ENCODE measurements at places on chromosomes 4 and X. TPM values are rescaled to one million over a fixed set of nuclear protein-coding genes. Genes with fewer than 3 reads are reported as not detected.

- H3K36me3 ChIP-seq = no peaks in the 10 kb centered on the region
- no peak overlapping the region for H3K27ac ChIP-seq
- no peaks in the 10 kb centered on the region for H3K27me3 ChIP-seq
- no peak for DNase-seq
- H3K4me1 ChIP-seq = no peaks in the 10 kb centered on the region
Observed at GRCh38 chr4:141571793-141572192, 64.6 kb upstream of the IL15 start.

The NSG1 gene
- 23.7 TPM for total RNA-seq

GRCh38 chr4:14744346-14744745 is 257.9 kb upstream of the CPEB2 start:
- H3K27ac ChIP-seq = no peak overlapping the region
- H3K4me1 ChIP-seq = no peaks in the 10 kb centered on the region
- no peak for DNase-seq
- no peaks in the 10 kb centered on the region for H3K36me3 ChIP-seq
- H3K4me3 ChIP-seq = no peak overlapping the region
- no peaks in the 10 kb centered on the region for H3K27me3 ChIP-seq

The FAM114A1 gene
- 11.3 TPM for total RNA-seq

DNA sequence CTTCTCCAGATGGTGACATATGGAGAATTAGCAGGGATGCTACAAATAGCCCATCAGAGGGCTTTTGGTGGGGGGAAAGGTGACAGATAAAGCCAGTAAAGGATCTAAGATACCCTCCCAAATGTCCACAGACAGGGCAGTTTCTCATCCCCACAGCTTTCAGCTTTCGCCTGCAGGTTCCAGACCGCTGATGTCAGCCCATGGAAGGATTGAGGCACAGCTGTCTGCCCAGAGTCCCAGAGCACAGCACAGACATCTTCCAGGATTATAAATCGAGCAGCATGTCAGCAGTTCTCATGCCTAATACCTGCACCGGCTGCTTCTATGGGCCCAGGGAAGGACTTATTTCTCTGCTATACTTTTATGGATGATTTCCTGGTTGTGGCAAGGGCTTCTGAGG is 96.7 kb upstream of the MXRA5 start:
- no peak overlapping the region for H3K27ac ChIP-seq
- no peak for DNase-seq
- H3K27me3 ChIP-seq = no peaks in the 10 kb centered on the region
- H3K36me3 ChIP-seq = peaks cover 3% of the 10 kb centered on the region
- no peaks in the 10 kb centered on the region for H3K4me1 ChIP-seq

DNA sequence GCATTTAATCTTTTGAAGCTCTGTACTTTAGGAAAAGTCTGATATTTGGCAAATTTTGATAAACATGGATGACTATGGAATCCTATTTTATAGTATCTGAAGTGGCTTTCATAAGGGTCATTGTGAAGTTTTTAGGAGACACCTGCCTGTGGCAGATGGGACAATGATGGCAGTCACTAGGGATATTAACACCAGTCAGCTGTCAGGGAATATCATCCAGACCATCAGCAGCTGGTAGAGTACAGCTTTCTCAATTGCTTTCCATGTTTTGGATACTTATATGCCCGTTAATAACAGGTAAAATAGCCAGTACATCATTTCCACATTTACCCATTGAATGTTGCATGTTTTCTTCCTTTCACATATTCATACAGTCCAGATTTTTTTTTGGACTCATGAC is 39.1 kb downstream of the NPNT start:
- H3K27me3 ChIP-seq = no peaks in the 10 kb centered on the region
- no peaks in the 10 kb centered on the region for H3K36me3 ChIP-seq
- DNase-seq = no peak
- no peaks in the 10 kb centered on the region for H3K4me1 ChIP-seq

GRCh38 chr4:76930685-76931084 is 18.9 kb upstream of the SEPTIN11 start:
- no peaks in the 10 kb centered on the region for H3K4me1 ChIP-seq
- no peaks in the 10 kb centered on the region for H3K27me3 ChIP-seq
- H3K36me3 ChIP-seq = no peaks in the 10 kb centered on the region
- H3K27ac ChIP-seq = no peak overlapping the region
- H3K4me3 ChIP-seq = no peak overlapping the region

The CCDC158 gene
- not detected for total RNA-seq

DNA sequence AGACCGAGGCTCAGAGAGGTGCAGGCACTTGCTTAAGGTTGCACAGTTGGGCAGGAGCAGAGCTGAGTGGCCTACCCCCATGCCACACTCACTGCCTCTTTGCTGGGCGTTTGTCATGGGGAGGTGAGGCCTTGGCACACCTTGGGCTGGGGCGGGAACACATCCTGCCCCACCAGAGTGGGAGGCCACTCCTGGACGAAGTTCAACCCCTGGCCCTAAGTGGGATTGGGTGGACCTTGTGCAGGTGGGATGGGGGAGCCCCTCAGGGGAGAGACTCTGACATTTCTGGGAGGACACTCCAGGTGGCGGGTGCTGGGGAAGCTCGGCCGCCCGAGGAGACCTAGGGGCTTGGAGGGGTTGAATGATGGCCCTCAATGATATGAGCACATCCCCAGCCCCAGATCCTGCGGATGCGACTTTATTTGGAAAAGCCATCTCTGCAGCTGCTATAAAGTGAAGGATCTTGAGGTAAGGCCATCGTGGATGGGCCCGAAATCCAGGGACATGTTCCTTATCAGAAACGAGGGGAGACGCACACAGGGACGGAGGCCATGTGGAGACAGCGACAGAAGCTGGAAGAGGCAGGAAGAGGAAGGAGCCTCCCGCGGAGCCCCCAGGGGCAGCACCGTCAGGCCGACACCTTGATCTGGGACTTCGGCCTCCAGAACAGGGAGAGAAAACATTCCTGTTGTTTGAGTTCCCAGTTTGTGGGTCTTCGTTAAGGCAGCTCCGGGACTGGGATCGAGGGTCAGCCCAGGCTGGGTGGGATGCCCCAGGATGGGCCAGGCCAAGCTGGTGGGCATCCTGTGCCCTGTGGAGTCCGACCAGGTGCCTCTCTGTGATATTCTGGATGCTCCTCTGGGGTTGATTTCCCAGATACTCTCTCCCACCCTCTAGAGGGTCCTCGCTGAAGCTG is 111.6 kb upstream of the LRPAP1 start:
- no peak for DNase-seq
- no peak overlapping the region for H3K4me3 ChIP-seq
- no peaks in the 10 kb centered on the region for H3K36me3 ChIP-seq
- H3K4me1 ChIP-seq = peaks cover 12% of the 10 kb centered on the region
- H3K27ac ChIP-seq = no peak overlapping the region

GRCh38 chr4:55018978-55019377 is 106.4 kb downstream of the KDR start:
- H3K4me1 ChIP-seq = no peaks in the 10 kb centered on the region
- no peak for DNase-seq
- no peak overlapping the region for H3K4me3 ChIP-seq
- H3K27ac ChIP-seq = no peak overlapping the region

The SOD3 gene
- 0.32 TPM for total RNA-seq

- H3K27me3 ChIP-seq = no peaks in the 10 kb centered on the region
- no peak overlapping the region for H3K27ac ChIP-seq
- H3K36me3 ChIP-seq = no peaks in the 10 kb centered on the region
- DNase-seq = no peak
Observed at GRCh38 chr4:175873707-175874106, 61.6 kb upstream of the GPM6A start.

The MAGEC3 gene
- total RNA-seq = not detected

DNA sequence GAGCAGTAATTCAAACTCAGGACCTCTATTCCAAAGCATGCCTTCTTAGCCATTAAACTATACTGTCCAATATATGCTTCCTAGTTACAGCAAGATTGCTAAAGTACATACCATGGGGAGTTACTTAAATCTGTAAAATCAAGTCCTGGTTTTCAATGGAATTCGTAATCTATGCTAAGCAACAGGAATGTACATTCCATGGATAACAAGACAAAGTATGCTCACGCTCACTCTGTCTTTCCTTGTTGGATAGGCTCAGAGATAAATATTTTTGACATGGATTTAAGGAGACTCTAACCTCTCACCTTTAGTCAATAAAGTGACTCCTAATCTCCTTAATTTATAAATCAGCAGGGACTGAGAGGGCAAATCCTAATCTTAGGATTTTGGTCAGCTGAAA is 47.3 kb upstream of the STK26 start:
- H3K27me3 ChIP-seq = peaks cover 3% of the 10 kb centered on the region
- DNase-seq = no peak
- no peaks in the 10 kb centered on the region for H3K36me3 ChIP-seq

DNA sequence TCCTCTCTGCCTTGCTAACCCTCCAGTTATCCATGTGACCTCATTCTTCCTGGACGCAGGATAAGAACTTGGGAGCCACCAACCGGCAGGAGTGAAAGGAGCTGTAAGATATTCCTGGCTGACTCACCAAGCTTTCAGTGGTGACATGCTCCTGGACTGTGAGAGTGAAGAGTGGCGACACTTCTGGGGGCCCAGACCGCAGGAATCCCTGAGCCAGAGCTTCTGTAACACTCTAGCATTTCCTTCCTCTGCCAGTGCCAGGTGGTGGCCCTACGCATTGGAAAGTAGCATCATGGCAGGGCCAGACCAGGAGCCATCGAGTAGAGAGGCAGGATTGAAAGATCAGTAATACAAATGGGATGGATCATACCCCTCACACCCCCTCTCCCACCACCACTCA is 474.3 kb downstream of the ACTRT1 start:
- H3K4me1 ChIP-seq = no peaks in the 10 kb centered on the region
- H3K27ac ChIP-seq = no peak overlapping the region
- no peaks in the 10 kb centered on the region for H3K36me3 ChIP-seq
- DNase-seq = no peak

DNA sequence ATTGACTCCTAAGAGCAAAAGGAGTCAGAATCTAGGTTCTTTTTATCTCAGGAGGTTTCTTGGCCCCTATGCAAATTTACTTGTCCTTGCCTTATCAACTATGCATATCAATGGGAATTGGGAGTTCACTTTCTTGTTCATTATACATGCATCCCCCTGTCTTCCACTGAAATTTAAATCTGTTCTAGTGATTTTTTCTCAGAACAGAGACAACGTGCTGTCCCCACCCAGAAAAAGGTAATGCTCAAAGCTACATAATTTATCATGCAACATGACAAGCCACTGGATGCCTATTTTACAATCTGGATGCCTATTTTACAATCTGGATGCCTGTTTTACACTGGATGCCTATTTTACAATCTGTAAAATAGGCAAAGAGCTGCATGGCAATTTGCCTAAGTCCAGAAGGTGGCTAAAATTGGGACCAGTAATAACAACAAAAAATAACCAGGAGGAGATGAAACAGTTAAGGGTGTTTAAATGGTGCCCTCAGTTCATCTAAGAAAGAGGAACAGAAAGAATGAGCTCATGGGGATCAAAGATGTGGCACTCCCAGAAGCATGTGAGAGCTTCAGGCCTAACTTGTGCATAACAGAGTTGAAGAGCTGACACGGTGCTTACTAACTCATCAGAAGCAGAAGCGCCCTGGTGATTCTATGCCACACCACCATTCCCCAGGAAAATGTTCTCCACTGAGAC is 537.8 kb upstream of the BOD1L1 start:
- H3K27me3 ChIP-seq = no peaks in the 10 kb centered on the region
- no peak overlapping the region for H3K27ac ChIP-seq
- H3K36me3 ChIP-seq = no peaks in the 10 kb centered on the region
- H3K4me3 ChIP-seq = no peak overlapping the region
- no peaks in the 10 kb centered on the region for H3K4me1 ChIP-seq
- DNase-seq = no peak

GRCh38 chr4:38313175-38313574 is 350.8 kb upstream of the KLF3 start:
- H3K4me1 ChIP-seq = peaks cover 40% of the 10 kb centered on the region
- no peak overlapping the region for H3K4me3 ChIP-seq
- no peaks in the 10 kb centered on the region for H3K36me3 ChIP-seq
- no peak for DNase-seq
- no peak overlapping the region for H3K27ac ChIP-seq

The RNF128 gene
- not detected for total RNA-seq

DNA sequence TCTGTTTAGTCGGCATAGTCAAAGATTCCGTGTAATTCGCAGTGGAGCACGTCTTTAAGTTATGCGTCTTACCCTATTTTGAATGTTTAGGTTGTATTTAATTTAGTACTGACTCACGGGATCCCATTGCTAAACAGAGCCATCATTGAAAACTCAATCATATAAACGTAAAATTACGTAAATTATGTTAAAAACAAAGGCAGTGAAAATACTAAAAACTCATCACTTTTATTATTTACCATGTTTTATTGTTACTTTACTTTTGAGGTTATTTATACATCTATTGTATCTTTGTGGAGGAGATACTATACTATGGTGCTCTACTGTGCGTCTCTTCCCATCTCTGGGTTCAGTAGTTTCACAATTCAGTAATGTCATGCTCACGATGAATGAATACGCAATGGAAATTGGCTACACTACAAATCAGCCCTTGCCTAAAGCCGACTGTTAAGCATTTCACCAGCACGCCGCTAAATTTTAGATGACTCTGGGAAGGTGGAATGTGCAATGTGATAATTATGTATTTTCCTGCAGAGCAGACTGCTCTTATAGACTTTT is 944 bp downstream of the FUNDC2 start:
- H3K4me1 ChIP-seq = peaks cover 19% of the 10 kb centered on the region
- peak overlapping the region; percentile 91 for H3K27ac ChIP-seq
- peaks cover 2% of the 10 kb centered on the region for H3K36me3 ChIP-seq
- H3K4me3 ChIP-seq = peak overlapping the region; percentile 92
- no peaks in the 10 kb centered on the region for H3K27me3 ChIP-seq

GRCh38 chr4:175109933-175110332 is 191.8 kb downstream of the ADAM29 start:
- H3K4me3 ChIP-seq = no peak overlapping the region
- H3K4me1 ChIP-seq = no peaks in the 10 kb centered on the region
- no peak overlapping the region for H3K27ac ChIP-seq
- H3K36me3 ChIP-seq = no peaks in the 10 kb centered on the region

- H3K4me1 ChIP-seq = no peaks in the 10 kb centered on the region
- H3K4me3 ChIP-seq = no peak overlapping the region
- H3K27ac ChIP-seq = no peak overlapping the region
- peaks cover 5% of the 10 kb centered on the region for H3K27me3 ChIP-seq
Observed at GRCh38 chr4:186342582-186342981, 76.6 kb downstream of the F11 start.

GRCh38 chr4:121150003-121150402 is 14.1 kb downstream of the TNIP3 start:
- no peak for DNase-seq
- H3K27ac ChIP-seq = no peak overlapping the region
- H3K4me1 ChIP-seq = peaks cover 6% of the 10 kb centered on the region
- H3K4me3 ChIP-seq = no peak overlapping the region
- H3K36me3 ChIP-seq = no peaks in the 10 kb centered on the region
- no peaks in the 10 kb centered on the region for H3K27me3 ChIP-seq

DNA sequence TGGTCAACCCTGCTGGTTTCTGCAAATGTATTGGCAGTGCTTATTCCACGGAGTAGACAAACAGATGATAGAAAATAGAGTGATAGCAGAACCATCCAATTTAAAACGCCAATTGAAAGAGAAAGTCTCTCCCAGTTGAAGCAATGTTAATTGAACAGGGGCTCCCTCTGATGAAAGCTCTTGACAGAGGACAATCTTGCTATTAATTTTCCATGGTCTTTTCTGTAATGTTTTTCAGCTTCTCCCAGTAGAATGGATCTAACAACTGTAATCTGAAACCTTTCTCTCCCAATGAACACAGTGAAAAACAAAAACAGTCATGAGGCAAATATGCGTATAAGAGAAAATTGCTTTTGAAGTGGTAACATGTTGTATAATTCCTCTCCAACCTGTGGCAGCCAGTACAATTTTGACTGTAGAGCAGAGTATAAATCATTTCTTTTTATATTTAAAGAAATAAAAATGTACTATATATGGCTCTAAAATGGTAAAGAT is 225.1 kb upstream of the GALNTL6 start:
- H3K27me3 ChIP-seq = no peaks in the 10 kb centered on the region
- peaks cover 13% of the 10 kb centered on the region for H3K4me1 ChIP-seq
- H3K27ac ChIP-seq = no peak overlapping the region

Measured in neural crest cell (in vitro differentiated cells).